ENCODE measurements at places on chromosomes 1 and 21.

DNA sequence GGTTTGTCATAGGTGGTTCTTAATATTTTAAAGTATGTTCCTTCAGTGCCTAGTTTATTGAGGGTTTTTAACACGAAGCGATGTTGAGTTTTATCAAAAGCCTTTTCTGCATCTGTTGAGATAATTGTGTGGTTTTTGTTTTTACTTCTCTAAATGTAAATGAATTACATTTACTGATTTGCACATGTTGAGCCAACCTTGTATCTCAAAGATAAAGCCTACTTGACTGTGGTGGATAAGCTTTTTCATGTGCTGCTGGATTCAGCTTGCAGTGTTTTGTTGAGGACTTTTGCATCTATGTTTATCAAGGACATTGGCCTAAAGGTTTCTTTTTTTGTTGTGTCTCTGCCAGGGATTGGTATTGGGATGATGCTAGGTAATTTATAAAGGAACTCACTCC is 142.5 kb downstream of the PRDM2 start:
- no peak for DNase-seq
- no peak overlapping the region for H3K27ac ChIP-seq
- H3K36me3 ChIP-seq = no peaks in the 10 kb centered on the region
- H3K27me3 ChIP-seq = peaks cover 25% of the 10 kb centered on the region
- no peak overlapping the region for H3K4me3 ChIP-seq

DNA sequence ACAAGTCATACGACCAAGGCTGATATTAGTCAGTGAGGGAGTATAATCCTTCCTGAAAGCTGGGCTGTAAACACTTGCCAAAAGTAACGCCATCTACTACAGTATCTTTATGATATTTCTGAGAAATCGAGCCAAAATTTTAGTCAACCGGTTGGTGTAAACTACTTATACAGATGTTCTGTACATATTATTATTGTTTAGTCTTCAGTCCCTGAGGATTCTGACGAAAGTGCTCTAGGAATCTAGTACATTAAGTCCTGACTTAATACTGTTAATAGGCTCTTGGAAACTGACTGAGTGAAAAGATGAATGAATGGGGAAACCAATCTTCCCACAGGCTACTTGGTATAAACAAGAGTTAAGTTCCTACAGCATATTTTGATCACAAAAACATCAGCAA is 274.3 kb downstream of the USP25 start:
- no peaks in the 10 kb centered on the region for H3K4me1 ChIP-seq
- H3K4me3 ChIP-seq = no peak overlapping the region
- no peaks in the 10 kb centered on the region for H3K36me3 ChIP-seq
- DNase-seq = no peak

- H3K4me3 ChIP-seq = no peak overlapping the region
- H3K36me3 ChIP-seq = no peaks in the 10 kb centered on the region
- no peak overlapping the region for H3K27ac ChIP-seq
- no peak for DNase-seq
- no peaks in the 10 kb centered on the region for H3K4me1 ChIP-seq
- peaks cover 11% of the 10 kb centered on the region for H3K27me3 ChIP-seq
These were observed 33.4 kb upstream of the ARHGAP29 start for GRCh38 chr1:94270801-94271203.

- no peak overlapping the region for H3K4me3 ChIP-seq
- H3K27ac ChIP-seq = no peak overlapping the region
- peaks cover 13% of the 10 kb centered on the region for H3K36me3 ChIP-seq
- H3K27me3 ChIP-seq = no peaks in the 10 kb centered on the region
- H3K4me1 ChIP-seq = peaks cover 11% of the 10 kb centered on the region
These were observed 105.1 kb downstream of the PCBP3 start for GRCh38 chr21:45748593-45748992.

DNA sequence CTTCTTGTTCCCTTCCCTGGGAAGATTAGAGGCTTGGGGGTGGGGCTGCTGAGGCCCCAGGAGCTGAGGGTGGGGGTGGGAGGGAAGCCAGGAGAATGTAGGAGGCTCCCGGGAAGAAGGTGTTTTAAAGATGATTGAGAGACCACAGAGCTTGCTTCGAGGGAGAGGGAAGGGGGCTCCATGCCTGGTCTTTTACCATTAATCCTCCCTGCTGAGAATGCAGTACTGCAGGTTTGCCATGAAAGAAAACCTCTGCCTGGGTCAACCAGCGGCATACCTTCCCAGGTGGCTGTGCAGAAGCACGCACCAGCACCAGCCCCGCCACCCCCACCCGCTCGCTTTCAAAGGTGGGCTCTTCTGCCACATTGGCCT is 15.4 kb downstream of the ABCA4 start:
- H3K27ac ChIP-seq = no peak overlapping the region
- no peaks in the 10 kb centered on the region for H3K4me1 ChIP-seq
- no peak for DNase-seq
- H3K4me3 ChIP-seq = no peak overlapping the region
- no peaks in the 10 kb centered on the region for H3K36me3 ChIP-seq

DNA sequence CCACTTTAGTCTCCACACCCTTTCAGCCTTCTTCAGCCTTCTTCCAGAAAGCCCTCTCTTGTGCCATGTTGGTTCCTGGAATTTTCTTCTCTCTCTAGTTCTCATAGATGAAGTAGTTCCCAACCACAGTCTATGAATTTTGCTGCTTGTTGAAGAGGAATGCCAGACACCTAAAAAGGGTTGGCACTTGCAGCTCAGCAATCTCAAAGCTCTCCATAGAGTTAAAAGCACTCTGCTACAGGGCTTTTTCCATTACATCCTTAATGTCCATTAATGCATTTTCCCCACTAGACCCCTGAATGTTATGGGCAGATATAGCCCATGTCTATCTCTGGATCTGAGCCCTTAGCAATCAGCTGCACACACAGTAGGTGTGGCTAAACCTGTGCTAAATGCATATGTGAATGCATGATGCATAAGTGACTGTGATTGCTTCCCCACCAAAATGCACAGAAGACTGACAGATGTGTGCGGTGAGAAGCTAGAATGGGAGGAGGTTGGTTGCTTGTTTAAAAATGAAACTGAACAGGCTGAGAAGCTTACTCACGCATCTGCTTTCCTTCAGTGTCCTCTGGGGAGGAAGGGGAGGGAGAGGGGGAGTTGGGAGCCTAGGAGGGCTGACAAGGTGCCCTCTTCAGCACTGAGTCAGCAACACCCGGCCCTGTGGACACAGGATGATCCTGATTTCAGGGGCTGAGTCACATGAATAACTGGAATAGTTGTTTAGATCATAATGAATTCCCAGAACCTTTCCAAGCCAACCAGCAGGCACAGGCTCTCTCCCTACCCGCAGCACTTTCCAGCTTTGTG is 146.1 kb upstream of the FGGY start:
- H3K27ac ChIP-seq = no peak overlapping the region
- peaks cover 2% of the 10 kb centered on the region for H3K27me3 ChIP-seq
- peaks cover 20% of the 10 kb centered on the region for H3K4me1 ChIP-seq
- DNase-seq = peak; percentile 43
- no peak overlapping the region for H3K4me3 ChIP-seq
- no peaks in the 10 kb centered on the region for H3K36me3 ChIP-seq

- peak overlapping the region; percentile 2 for H3K4me3 ChIP-seq
- no peak for DNase-seq
- no peaks in the 10 kb centered on the region for H3K27me3 ChIP-seq
- peaks cover 23% of the 10 kb centered on the region for H3K36me3 ChIP-seq
- H3K4me1 ChIP-seq = peaks cover 79% of the 10 kb centered on the region
- H3K27ac ChIP-seq = peak overlapping the region; percentile 34
These were observed 11.5 kb downstream of the CD58 start for GRCh38 chr1:116559304-116559761.

DNA sequence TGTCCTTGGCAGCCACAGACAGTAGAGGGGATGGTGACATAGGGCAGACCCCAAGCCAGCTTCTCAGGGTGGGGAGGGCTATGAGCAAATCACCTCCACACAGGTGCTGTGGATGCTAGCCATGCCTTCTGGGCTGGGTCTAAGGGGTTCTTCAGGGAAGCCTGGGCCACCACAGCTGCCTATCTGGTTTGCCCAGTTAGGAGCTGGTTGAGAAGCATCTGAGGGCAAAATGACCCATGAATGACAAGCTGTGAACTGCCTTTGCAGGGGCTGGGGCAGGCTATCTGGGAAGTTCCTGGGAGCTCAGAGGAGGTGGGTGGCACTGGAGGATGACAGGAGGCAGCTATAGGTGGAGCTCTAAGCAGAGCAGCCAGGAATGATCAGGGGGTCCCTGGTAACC is 10.1 kb upstream of the ARHGEF10L start:
- no peaks in the 10 kb centered on the region for H3K4me1 ChIP-seq
- H3K27me3 ChIP-seq = peaks cover 14% of the 10 kb centered on the region
- H3K36me3 ChIP-seq = no peaks in the 10 kb centered on the region
- DNase-seq = no peak
- H3K27ac ChIP-seq = no peak overlapping the region

- no peaks in the 10 kb centered on the region for H3K36me3 ChIP-seq
- H3K27ac ChIP-seq = no peak overlapping the region
- no peaks in the 10 kb centered on the region for H3K4me1 ChIP-seq
- H3K27me3 ChIP-seq = no peaks in the 10 kb centered on the region
These were observed 61.6 kb downstream of the SELENOF start for GRCh38 chr1:86852289-86852688.

DNA sequence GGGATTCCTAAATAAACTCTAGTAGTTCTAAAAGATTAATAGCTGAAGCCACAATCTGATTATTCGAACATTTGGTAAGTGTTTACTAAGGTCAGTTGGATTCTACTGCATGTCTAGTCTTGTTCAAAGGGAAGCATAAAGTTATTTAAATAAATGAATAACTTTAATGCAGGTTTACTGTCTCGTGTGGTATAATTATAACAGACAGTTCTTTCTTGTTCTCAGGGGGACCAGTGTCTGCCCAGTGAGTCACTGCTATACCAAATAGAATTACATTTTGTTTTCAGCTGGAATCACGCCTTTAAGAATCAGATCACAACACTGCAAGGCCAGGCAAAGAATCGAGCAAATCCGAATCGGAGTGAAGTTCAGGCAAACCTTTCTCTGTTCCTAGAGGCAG is 45.1 kb downstream of the SMG7 start:
- no peak for DNase-seq
- H3K4me3 ChIP-seq = no peak overlapping the region
- no peak overlapping the region for H3K27ac ChIP-seq
- H3K4me1 ChIP-seq = peaks cover 15% of the 10 kb centered on the region

DNA sequence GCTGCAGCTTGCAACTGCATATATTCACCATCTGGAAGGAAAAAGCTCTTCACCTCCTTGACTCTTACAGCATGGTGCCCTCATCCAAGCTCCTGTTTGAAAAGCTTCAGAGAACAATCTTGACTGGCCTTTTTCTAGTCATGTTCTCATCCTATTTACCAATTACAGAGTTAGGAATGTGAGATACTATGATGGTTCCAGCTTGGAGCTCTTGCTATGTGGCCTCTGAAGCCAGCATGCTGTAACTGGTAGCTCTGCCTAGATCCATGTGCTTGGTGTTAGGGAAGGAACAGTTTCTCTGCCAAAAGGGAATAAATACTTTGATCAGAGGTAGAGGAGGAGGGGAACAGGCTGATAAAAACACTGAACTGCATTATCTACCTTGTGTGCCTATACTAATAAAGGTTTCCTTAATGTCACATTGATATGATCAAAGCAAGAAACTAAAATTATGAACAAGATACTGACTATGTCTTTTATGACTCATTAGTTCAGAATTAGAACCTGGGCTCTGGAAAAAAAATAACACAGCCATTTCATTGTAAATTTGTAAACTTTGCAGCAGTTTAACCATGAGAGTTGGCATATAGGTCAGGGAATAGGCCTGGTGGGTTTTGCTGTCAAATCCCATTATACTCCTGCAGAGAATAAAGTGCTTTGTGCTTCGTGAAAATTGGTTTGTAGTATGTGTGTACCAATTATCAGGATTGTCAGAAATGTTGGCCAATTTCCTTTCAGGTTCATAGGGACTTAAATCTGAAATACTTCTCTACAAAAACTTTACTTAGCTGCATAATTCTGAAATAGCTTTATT is 92.7 kb downstream of the LEPR start:
- no peak overlapping the region for H3K4me3 ChIP-seq
- no peaks in the 10 kb centered on the region for H3K27me3 ChIP-seq
- no peaks in the 10 kb centered on the region for H3K4me1 ChIP-seq
- H3K27ac ChIP-seq = no peak overlapping the region

DNA sequence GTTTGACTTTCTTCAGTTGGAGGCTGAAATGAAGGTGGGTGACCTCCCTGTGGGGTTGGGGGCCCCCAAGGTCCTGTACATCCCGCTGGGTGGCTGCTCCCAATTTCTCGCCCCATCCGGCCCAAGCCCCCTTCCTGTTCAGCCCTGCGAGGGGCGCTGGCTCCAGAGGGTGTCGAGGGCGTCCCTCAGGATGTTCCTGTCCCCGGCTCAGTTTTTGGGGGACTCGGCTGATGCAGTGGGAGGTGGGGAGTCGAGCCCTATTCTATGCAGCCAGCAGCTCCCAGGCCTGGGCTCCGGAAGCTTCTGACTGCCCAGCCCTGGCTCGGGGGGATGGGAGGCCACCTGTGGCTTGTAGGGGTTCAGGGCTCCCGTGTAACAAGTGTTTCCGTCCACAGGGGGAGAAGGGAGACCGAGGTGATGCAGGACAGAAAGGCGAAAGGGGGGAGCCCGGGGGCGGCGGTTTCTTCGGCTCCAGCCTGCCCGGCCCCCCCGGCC is 38.2 kb downstream of the SLC19A1 start:
- H3K36me3 ChIP-seq = no peaks in the 10 kb centered on the region
- no peak overlapping the region for H3K4me3 ChIP-seq
- no peak overlapping the region for H3K27ac ChIP-seq
- DNase-seq = no peak
- no peaks in the 10 kb centered on the region for H3K4me1 ChIP-seq
- no peaks in the 10 kb centered on the region for H3K27me3 ChIP-seq

DNA sequence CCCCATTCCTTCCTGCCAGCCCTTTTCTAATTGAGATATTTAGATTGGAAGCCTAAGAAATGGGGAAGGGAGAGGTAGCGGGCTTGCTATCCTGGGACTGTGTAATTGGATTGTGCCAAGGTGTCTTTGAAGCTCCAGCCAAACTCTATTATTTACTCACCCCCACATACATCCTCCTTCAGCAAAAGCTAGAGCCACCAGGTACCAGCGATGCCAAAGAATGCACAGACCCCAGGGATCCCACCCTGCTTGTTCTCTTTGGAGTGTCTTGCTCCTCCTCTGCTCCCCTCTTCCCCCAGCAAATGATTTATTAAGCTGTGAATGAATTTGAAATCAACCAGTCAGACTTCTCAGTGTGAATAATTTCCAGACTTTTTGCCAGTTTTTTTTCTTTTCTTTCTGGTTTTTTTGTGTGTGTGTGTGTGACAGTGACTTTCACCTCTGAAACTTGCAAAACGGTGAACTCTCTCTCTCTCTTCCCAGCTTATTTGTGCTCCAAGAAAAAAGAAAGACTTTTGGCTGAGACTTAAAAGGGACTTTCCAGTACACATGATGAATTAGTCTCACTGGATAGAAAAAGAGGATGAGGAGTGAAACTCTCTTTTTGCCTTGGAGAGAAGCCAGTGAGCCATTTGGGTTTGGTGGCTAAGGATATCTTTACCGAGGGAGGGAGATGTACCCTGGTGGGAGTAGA is 1.8 kb downstream of the VASH2 start:
- no peak for DNase-seq
- H3K4me1 ChIP-seq = peaks cover 6% of the 10 kb centered on the region
- H3K36me3 ChIP-seq = peaks cover 2% of the 10 kb centered on the region

Data from activated CD4-positive, alpha-beta T cell treated with anti-CD3 and anti-CD28 coated beads for 36 hours (primary cell).